Activated CD8-positive, alpha-beta memory T cell treated with anti-CD3 and anti-CD28 coated beads for 1 hour (primary cell): ENCODE measurements at places on chromosomes 12 and 14.
A peak's percentile ranks its signal among the peaks of the same experiment; 100 is the strongest.

DNA sequence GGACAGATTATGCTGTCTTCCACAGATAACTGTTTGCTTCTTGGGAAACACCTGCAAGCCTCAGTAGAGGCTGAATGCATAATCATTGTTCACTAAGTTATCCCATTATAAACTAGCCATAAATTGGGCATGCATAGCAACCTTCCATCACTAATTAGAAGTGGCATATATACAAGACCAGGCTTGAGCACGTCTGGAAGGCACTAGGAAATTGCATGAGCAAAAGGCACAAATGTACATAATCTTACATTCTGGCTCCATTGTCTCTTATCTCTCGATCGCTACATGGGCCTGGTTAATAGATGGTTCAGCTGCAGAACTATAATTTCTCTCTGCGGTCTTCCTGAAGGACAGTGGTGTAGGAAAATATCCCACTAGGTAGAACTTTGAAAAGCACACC lies 679.2 kb downstream of the RPL10L start:
- DNase-seq = no peak

- no peak for DNase-seq
Observed at GRCh38 chr12:49917788-49918173, 14.1 kb upstream of the FAIM2 start.

DNA sequence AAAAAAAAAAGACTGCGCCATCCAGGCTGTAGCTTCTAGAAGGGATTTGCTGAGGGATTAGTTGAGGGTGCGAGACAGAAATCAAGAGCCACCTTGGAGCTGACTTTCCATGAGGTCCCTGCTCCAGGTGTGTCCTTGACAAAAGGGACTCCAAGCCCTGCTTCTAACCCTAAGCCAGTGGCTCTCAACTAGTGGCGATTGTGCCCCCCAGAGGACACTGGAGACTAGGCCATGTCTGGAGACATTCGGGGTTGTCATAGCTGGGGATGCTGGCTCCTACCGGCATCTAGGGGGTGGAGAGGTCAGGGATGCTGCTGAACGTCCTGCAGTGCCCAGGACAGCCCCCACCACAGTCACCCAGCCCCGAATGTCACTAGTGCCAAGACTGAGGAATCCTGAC lies 40.6 kb downstream of the SPRING1 start:
- no peak for DNase-seq

DNA sequence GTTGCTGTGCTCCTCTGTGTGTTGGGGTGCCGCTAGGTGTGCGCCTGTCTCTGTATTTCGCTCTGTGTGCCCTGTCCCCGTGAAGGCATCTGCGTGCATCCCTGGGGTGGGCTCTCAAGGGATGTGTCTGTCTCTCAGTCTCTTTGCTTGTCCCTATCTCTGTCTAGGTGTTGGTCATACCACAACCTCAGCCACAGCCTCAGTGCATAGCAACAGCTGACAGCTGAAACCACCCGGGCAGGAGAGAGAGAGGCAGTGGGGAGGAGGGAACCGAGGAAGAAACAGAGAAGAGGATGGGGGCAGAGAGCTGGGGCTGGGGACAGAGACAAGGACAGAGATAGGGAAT lies 953 bp upstream of the NXPH4 start:
- no peak for DNase-seq

DNA sequence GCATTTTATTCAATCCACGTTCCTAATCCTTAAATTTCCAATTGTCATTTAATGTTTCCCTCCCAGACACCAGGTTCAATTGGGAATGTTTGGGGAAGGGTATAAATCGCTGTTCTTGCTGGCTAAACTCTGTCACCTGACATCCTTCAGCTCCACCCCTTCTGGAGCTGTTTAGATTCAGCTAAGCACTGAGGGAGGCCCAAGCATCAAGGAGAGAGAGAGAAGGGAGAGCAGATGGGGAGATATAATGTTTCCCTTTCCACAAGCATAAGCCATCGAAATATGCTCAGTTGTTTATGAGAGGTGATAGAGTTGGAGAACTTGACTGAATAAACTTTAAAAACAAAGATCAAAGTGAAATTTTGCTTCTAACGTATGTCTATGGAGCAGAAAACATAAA lies 1.8 kb downstream of the ABCC9 start:
- no peak for DNase-seq

DNA sequence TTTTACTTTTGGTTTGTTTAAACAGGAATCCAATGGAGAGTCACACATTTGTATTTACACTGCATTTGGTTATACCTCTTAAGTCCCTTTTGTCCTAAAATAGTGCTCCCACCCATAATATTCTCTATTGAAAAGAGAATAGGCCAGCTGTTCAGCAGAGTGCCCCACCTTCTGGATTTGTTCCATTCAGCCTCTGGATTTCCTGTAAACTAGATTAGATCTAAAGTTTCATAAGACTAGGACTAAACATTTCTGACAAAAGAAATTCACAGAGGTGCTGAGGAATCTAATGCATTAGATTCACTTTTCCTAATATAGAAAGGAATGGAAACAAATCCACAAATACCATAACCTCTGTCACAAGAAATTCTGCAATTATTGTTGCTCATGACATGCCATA lies 38.1 kb downstream of the GCH1 start:
- DNase-seq = no peak

- DNase-seq = no peak
Observed at GRCh38 chr12:43198608-43199007, 353.4 kb downstream of the ADAMTS20 start.

DNA sequence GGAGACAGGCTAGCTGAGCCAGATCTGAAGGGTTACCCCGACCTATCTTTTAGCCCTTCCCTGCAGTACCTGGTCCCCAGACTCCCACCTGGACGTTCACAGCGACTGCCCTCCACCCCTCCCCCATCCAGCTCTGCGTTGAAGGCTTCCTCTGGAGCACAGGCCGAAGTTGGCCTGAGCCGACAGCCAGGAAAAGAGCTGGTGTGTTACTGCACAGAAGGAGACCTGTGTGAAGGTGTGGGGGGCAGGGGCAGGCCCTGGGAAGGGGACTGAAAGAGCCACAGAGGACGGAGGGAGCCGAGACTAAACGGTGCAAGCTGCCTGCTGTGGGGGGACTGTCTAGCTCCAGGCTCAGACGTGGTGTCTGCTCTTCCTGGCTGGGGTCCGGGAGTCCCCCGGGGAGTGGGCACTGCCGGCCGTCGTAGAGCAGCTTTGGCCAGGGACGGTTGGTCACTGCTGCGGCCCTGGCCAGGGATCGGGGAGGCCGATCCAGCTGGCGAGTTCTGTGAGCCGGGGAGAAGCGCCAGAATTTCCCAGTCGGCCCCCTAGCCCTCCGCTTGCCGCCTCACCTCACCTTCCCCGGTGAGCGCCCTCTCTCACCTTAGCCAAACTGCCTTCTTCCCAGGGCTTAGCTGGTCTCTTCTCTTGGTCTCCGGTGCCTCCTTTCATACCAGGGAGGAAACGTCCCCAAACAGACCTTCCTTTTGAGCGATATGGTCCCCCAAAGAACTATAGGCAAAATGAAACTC lies 899 bp upstream of the COL2A1 start:
- DNase-seq = no peak

DNA sequence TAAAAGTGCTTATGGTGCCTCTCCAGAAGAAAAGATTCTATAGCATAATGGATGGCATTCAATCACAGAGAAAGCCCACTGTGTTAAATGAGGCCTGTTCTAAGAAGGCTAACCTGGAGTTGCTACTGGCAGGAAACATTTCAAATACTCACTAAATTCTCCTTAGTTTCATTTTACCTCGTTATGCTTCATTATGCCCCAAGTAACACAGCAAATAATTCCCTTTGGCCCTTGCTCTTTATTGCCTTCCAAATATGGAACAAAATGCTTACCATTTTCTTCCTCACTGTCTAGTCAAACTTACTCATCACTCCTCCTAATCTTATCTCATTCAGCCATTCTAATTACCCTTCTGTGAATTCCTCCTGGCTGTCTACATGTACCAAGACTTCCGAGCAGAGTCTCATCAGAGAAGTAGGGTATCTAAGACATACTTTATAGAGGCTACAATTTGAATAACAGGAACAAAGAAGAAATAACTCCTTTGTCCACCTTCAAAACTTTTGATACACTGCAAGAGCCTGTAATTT lies 292.1 kb upstream of the CLEC14A start:
- no peak for DNase-seq

DNA sequence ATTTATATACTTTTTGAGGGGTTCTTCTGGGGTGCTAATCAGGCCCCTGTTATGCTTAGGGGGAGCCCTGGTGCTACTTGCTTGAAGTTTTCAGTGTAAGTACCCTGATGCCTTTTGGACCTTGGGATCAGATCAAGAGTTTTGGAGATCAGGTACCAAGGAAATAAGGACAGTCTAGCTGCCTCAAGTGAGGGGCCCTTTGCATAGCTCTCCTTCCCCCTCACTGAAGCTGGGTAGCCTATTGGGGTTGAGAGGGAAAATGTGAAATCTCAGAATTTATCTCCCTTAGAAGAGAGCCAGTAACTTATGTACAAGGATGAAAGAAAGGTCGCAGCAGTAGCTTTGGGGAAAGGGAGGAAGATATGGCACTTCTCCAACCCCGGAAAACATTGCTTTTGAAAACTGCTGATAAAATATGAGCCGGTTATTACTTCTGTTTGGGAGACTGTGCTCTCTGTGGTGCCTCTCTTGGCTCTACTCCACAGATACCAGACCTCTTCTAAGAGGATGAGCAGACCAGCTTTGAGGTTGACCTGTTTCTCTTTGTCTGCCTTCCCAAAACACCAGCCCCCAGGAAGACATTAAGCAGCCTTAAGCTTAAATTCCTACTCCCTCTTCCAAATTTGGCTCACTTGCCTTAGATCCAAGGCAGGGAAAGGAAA lies 8.8 kb upstream of the AMHR2 start:
- DNase-seq = no peak

- DNase-seq = no peak
Observed at GRCh38 chr12:111557271-111558106, 41.6 kb downstream of the ATXN2 start.

- DNase-seq = no peak
Observed at GRCh38 chr12:6018265-6018664, 73.2 kb upstream of the ANO2 start.

DNA sequence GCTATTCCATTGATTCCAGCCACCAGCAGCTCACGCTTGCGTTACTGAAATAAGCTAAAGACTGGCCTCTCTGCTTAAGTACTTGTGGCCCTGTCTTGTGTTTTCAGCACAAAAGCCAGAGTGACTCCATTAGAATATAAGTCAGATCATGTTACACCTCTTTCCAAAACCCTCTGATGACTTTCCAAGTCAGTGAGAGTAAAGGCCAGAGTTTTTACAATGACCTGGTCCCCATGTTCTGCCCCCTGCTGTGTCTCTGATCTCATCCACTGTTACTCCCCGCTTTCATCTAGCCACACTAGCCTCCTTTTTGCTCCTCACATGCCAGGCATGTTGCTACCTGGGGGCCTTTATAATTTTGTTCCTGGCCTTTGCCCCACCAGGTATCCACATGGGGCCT lies 6.9 kb upstream of the CKAP4 start:
- no peak for DNase-seq

DNA sequence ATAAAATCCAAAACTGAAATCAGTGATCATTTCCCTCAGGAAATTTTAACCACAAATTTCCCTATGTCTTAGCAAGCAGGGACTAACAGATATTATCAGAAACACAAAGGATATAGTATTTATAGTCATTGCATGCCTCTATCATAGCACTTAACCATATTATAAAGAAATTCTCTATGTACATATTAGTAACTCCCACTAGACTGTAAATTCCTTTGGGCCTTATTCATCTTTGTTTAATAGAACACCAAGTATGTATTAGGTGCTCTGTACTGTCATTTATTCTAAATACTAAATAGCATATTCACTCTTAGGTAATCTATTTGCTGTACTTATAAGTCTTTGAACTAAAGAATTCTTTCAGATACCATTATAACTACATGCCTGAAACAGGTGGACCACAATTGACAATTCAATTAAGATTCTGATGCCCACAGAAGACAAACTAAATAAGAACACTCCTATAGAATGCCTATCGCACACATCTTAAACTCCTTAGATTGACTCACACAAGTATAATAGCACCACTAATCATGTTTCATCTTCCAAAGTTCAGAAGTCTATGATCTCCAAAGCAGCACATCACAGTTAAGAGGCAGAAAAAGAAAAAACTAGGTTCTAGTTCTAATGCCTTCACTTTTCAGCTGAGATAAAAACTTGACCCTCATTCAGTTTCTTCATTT lies 134.1 kb downstream of the FSCB start:
- no peak for DNase-seq

DNA sequence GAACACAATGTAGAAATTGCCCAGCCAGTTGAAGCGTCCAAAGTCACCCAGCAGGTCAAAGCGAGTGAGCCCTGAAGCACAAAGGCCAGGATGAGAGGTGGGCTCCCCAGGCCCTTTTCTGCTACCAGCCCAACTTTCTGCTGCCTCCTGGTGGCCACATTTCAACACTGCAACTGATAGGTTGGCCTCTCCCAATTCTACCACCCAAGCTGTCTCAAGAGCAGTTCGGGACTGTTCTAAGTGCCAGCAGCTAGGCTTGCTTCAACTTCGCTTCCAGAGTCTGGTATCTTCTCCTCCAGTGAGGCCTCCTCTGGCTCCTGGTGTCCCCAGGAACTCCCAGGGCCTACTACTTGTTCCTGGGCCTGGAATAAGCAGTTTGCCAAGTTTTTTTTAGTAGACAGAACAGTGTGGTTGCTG lies 3.4 kb upstream of the DHH start:
- peak; percentile 48 for DNase-seq

GRCh38 chr14:100022772-100023451 lies 42.3 kb upstream of the EVL start:
- DNase-seq = no peak

GRCh38 chr14:102282751-102283465 lies 22.1 kb downstream of the MOK start:
- no peak for DNase-seq

DNA sequence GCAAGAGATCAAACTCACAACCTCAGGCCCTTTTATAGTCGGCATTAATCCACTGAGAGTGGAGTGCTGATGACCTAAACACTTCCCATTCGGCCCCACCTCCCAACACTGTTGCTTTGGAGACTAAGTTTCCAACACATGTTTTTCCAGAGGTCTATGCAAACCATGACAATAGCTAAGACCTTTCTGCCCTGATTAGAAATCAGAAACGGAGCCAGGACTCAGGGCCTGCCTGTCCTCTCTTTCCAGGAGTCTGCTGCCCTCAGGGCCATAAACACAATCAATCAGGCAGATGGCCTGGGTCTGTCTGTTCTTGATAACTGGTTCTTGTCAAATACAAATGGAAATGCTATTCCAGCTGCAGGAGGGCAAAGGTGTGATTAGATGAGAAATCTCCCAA lies 97.2 kb upstream of the PSMC1 start:
- DNase-seq = no peak
